Kidney capillary endothelial cell (primary cell): ENCODE measurements at places on chromosomes 4 and X.

- DNase-seq = no peak
Measured at GRCh38 chr4:41065434-41066006, 148.8 kb downstream of the APBB2 start.

DNA sequence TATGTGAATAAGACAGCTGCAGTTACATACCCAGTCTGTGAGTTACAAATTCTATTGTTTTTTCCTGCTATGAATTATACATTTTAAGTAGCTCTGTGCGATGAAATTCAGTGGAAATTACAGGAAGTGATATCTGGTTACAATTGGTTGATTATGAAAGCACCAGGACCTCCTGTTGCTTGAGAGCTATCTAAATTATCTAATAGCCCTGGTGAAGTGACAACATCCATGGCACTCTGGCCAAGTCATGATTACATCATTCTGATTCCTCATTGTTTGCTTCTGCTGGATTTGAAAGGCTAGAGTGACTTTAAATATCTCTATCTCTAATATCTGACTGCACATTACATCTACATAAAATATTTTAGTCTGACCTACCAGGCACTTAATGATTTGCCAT lies 515.0 kb downstream of the CFAP47 start:
- no peak for DNase-seq

GRCh38 chr4:121448231-121448630 lies 67.4 kb upstream of the QRFPR start:
- no peak for DNase-seq

- no peak for DNase-seq
Measured at GRCh38 chr4:54315561-54316538, 86.8 kb downstream of the PDGFRA start.

DNA sequence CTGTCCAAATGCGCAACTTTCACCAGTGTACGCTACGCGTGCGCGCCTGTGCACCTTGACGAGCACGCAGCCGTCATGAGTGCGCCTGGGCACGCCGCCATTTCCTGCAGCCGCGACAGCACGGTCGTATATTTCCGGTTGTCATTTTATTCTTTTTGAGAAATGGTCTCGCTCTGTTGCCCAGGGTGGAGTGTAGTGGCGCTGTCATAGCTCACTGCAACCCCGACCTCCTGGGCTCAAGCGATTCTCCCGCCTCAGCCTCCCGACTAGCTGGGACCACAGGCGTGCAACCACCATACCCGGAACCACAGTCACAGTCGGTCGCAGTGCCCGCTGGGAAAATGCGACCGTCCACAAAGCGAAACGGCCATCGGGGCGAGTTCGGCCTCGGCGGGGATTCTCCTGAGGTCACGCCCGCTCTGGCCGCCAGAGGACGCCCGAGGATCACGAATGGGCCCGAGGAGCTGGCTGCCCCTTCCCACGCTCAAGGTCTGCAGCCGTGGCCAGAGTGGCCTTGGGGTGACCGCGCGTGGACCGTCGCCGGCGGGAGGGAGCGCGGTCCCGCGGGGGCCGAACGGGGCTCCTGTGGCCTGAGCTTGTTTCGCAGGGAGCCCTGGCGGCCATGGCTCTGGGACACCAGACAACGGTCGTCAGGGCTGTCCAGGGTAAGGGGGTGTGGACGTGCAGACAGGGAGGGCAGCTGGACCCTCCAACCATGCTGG lies 23.7 kb upstream of the PNMA3 start:
- peak; percentile 61 for DNase-seq

DNA sequence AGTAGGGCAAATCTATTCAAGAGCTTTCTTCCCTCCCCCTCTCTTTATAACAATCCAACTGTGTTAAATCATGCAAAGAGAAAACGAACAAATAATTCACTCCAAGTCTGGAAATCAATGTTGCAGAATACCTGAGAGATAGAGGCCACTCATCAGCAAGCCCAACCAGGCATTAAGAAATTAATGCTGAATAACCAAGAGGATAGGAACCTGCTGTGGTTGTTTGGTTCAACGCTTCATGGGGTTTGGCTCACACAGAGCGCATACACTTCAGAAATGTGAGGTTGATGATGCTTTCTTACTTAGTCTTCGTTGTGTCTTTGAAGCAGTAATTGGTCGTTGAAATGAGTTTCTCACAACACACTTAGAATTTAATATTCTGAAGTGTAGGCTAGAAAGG lies 1540.0 kb upstream of the PABPC4L start:
- no peak for DNase-seq
